ENCODE measurements at places on chromosomes 16 and 17. TPM values are rescaled to one million over a fixed set of nuclear protein-coding genes. Genes with fewer than 3 reads are reported as not detected.

Gene UMOD
- total RNA-seq = not detected

Gene CDH13
- total RNA-seq = 108 TPM

Gene G6PC1
- not detected for total RNA-seq

Gene CCDC40
- 9.0 TPM for total RNA-seq

Gene CYGB
- total RNA-seq = 17.6 TPM

Gene RAB34
- 15.3 TPM for total RNA-seq

Gene ALOX12
- total RNA-seq = not detected

Gene YBX2
- total RNA-seq = 1.2 TPM

Gene FAM20A
- total RNA-seq = 14.7 TPM

Gene RPL27
- 536 TPM for total RNA-seq

Gene XAF1
- total RNA-seq = 31.7 TPM

Gene ABCC3
- 1.9 TPM for total RNA-seq

Gene FOXJ1
- total RNA-seq = not detected
